ENCODE measurements at places on chromosomes 1 and 21. TPM values are rescaled to one million over a fixed set of nuclear protein-coding genes. Genes with fewer than 3 reads are reported as not detected.

DNA sequence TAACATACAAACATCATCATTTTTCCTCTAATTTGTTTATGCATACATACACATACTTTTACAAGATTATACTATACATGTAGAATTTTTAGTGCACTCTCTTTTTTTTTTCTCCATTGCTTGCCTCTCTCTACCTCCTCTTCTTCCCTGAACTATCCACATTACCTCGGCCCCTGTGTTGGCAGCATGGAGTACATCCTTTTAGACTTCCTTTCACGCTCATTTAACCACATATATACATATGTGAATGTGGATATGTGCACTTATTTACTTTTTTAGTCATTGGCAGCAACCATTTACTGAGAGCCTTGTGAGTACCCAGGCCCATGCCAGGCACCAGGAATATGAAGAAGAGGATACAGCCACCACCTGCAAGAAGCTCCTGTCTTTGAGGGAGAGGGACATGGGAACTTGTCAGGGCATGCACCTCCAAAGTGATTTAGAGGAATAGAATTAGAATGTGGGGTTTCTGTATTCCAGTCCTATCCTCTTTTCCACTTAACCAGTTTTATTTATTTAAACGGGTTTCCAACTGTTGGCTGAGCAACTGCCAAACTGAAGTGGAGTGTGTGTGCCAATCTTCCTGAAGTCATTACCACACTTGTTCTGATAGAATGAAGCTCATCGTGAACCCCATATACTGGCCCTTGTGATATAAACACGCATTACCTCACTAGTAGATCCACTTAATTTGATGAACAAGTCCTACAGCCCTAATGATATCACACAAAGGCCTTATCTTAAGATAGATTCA lies 212.6 kb downstream of the TNR start:
- no peak for ATAC-seq

OR4F16 gene
- not detected for total RNA-seq

GRCh38 chr1:91283421-91283726 lies 121.3 kb downstream of the HFM1 start:
- no peak for ATAC-seq

CFAP45 gene
- 3.6 TPM for total RNA-seq

DNA sequence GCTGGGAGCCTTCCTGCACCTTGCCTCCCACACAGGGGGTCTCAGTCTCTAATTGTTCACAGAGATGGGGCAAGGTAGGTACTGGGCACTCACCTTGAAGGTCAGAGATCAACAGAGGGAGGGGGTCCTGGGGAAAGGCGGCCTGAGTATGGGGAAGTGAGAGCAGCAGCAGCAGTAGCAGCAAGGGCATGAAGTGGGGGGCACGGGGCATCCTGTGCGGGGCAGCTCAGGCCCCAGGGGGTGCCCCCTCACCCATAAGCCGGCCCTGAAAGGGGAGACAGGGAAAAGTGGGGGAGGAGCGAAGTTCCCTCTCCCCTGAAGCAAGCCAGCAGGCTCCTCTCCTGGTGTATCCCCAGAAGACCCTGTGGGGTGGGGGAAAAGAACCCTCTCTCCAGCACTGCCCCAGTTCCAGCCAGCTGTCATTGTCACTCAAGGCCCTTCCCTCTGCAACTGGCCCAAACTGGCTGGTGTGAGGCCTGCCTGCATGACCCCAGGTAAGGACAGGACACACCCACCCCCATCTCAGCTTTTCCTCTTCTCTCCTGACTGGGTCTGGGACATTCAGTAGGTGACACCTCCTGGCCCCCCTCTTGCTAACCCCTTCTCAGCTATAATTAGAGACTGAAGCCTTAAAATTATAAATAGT lies 3.9 kb downstream of the SEMA6C start:
- no peak for ATAC-seq

TIAM1 gene
- 63.4 TPM for total RNA-seq

KRTAP23-1 gene
- total RNA-seq: not detected
